ENCODE measurements at places on chromosomes 4 and X.

GRCh38 chrX:150062292-150063137 lies 124.2 kb upstream of the EOLA2 start:
- no peak for DNase-seq

DNA sequence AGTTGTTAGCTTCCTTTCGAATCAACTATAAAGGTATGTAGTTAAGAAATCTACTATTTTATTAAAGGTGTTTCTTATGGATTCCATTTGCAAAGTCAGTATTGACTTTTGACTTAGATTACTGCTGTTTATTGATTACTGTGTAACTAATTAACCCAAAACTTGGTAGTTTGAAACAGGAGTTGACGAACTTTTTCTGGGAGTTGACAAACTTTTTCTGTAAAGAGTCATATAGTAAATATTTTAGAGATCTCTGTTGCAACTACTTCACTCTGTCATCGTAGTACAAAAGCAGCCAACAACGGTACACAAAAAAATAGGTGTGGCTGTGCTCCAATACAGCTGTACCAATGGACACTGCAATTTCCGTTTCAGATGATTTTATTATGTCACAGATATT lies 30.2 kb downstream of the AGA start:
- no peak for DNase-seq

DNA sequence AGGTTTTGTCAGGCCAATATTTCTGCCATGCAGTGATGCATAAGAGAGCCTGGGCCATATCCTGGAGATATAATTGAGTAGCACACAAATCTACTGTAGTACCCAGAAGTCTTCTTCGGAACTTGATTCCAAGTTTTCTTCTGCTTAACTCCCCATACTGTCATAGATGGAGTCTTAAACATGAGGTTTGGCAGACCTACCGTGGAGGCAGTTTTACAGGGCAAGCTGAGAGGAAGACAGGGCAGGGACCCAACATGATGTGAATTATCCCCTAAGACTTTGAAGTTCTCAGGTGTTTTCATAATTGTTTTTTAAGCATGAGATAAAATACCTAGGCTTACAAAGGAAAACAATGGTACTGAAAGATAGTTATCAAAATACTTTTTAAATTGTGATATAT lies 18.2 kb downstream of the NHSL2 start:
- DNase-seq = no peak

DNA sequence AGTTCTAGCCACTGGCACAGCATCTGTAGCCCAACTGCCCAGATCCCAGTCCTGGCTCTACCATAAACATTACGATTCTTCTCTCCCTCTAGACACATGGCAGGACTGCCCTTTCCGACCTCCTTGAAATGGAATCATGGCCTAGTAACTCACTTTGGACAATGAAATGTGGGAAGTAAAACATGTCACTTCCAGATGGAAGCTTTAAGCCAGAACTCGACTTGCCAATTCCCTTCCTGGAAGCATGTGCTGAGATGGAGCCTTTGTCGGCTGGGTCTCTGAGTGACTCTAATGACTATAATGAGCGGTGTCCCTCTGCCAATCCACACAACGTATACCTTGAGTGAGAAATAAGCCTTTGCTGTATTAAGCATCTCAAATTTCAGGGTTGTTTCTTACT lies 34.7 kb downstream of the SH3RF1 start:
- no peak for DNase-seq

DNA sequence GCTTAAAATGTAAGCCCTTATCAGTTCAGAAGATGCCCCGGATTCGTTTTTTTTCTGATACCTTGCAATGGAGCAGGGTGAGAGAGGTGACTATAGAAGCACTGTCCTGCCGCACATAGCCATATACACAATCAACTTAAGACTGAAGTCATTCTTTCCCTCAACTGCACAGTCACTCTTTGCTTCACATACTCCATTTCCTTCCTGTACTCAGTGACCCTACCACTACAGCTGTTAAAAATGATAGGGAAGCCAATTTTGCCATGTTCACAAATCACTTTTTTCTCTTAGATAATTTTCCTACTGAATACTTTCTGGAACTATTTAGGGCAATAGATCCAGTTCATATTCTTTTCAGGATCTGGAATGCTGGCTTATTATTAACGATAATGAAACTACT lies 300.0 kb downstream of the ANK2 start:
- DNase-seq = no peak

Measured in T-cell (primary cell).